ENCODE measurements at places on chromosomes 13 and 19.

DNA sequence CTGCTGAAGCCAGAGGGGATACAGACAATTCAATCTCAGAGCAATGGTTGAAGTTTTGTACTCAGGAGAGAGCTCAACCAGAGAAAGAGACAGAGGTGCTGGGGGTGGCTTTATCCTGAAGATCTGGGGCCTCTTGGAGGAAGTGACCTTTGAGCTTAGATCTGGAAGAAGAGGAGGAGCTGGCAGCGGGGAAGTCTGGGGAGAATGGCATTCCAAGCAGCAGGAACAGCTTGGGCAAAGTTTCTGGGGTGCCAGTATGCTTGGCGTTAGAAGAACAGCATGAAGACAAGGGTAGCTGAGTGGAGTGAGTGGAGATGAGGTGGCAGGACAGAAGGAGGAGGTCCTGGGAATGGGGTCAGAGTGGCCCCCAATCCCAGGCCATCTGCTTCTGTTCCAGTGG, 11.3 kb downstream of the MAST3 start:
- DNase-seq: no peak

DNA sequence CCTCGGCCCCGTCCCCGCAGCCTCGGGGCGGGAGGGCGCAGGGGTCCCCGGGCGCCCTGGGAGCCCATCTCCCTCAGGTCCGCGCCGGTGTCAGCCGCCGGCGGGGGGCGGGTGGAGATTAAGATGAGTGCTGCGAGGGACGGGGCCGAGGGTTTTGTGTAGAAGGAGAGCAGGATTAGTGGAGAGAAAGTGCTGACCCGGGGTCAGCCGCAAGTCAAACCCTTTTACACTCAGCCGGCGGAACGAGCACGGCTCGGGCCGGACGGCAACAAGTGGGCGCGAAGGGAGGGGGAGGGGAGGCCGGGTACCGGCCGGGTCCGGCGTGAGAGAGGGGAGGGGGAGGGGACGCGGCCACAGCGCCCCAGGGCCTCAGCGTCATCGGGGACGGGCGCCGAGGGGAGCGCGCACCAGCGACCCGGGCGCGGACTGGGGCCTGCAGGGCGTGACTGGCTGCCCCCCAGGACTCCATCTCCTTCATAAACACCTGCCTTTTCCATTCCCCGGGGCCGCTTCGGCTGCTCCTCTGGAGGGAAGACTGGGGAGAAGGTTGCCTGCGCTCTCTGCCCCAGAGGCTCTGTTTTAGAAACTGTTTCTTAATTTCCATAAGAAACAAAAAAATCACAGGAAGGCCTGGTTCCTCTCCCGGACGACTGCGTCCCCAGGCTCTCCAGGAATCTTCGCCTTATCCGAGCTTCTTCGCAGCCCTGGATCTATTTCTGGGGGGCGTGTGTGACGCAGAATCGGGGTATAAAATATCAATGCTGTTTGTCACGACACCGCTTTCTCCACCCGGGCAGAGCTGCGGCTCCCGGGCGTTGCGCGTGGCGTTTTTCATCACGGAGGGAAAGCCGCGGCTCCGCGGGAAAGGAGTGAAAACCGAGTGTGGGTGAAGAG, 6.5 kb downstream of the SOX1 start:
- DNase-seq: no peak

DNA sequence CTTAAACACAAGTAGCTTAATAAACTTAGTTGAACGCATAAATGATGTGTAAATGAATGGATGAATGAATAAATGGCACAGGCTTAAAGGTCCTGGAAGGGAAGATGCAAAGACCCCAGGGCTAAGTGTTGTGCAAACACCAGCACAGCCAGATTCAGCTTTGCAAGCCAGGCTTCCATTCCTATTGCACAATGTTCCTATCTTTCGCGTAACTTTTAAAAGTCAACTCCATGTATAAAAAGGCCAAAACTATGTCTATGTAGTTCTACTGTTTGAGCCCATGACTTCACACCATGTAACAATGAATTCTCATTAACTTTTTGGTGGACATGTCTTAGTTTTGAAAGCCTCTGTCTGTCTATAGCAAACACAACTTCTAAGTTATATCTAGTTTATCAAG, 226.0 kb downstream of the NALCN start:
- no peak for DNase-seq

- no peak for DNase-seq
These were observed 40.6 kb upstream of the FAM216B start for GRCh38 chr13:42740753-42741152.

DNA sequence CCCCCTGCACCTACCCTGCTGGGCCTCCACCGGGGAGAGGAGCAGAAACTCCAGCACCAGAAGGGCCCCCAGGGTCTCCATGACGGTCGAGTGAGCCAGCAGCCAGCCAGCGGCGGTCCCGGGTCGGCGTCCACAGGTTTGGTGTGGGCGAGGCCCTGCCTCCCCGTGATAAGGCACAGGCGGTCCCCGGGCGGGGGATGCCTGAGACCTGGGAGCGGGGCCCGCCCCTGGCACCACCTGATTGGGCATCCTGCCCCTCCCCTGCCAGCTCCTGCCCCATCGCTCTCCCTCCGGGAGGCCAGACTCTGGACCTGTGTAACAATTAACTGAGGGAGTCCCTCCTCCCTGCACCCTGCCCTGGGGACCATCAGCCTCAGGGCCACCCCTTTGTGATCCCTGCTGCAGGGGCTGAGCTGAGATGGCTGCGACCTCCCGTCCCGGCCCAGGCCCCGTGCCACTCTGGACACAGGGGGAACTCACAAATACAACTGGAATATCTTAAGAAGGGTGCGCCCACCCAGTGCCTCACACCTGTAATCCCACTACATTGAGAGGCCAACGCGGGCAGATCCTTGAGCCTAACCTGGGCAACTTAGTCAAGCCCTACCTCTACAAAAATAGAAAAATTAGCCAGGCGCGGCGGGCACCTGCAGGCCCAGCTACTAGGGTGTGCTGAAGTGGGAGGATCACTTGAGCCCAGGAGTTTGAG, at the start of gene SMIM24:
SMIM24 (minus strand) TSS at position 143 of the 709 bp plus-strand sequence; CDS start at position 81, 62 bp downstream.
- DNase-seq: no peak
